T-helper 2 cell (primary cell): ENCODE measurements at places on chromosomes 2 and 18.

GRCh38 chr2:152171718-152172117 is 3.8 kb downstream of the STAM2 start:
- no peak for DNase-seq

DNA sequence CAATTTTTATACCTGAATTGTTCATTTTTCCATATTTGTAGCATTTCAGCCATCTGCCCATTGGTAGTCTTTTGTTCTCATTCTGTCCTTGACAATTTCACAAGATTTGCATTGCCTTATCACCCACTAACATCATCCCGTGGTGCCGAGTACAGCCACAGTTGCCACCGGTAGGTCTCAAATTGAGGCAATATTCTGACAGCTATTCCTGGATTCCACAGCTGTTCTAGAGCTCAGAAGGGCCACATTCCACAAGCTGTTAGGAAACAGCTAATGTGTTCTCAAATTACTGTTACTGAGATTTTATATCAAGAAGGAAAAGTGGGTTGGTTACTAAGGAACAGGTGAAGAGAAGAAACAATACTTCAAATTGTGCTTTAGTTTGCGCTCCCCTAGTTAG is 178.8 kb downstream of the RPRM start:
- DNase-seq = no peak

DNA sequence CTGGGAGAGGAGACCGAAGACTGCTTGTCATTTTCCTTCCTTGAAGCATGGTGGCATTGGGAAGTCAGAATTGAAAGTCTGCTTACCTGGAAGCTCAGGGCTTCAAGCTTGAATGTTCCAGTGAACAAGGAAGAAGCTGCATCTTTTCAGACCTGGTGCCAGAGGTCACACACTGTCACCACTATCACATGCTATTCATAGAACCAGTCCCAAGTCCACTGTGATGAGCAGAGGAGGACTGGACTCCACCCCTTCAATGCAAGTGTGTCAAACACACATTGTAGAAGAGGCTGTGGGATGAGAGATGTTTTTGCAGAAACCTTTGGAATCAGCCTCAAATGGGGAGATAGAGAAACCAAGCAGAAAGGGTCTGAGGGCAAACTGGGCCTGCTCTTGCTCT is 81.4 kb downstream of the LYPD1 start:
- DNase-seq = no peak

DNA sequence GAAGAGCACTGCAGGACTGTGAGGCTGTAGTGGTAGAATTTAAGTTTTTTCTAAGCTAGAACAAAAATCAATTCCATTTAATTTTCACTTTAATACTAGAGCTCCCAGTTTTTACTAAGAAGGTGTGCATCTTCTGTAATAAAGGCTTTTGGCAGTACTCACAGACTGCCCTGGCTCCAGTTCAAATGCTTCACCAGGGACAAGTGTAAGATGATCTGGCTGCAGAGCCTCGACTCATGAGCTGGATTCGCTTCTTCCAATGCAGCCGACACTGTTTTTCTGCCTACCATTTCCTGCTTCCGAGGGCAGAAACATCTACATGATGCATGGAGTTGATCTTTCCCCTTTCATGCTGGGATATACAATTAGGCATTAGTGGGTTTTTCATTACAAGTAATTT is 87.0 kb downstream of the FARSB start:
- no peak for DNase-seq

- DNase-seq = no peak
Observed at GRCh38 chr2:8149007-8149405, 532.9 kb upstream of the ID2 start.

DNA sequence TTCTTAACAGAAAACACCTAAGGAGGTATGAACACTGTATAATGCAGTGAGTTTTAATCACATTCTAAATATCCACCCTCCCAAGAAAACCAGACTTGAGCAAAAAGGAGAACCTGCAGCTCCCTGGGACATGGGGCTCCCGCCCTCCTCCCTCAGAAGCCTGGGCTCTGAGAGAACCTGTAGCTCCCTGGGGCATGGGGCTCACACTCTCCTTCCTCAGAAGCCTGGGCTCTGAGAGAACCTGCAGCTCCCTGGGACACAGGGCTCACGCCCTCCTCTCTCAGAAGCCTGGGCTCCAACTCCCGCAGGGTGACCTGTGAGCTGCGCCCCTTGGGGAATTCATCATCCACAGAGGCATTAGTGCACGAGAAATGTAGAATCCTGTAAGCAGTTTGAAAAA is 222.9 kb downstream of the SNTG2 start:
- DNase-seq = no peak

- DNase-seq = no peak
Observed at GRCh38 chr2:3399381-3399780, 19.9 kb downstream of the TRAPPC12 start.

GRCh38 chr2:73050121-73050545 is 21.4 kb downstream of the SFXN5 start:
- no peak for DNase-seq

GRCh38 chr18:25516747-25517498 is 165.0 kb upstream of the ZNF521 start:
- DNase-seq = no peak

GRCh38 chr18:45060102-45060501 is 379.4 kb downstream of the SETBP1 start:
- no peak for DNase-seq

GRCh38 chr2:173962583-173963110 is 2.5 kb downstream of the SP3 start:
- DNase-seq = no peak

DNA sequence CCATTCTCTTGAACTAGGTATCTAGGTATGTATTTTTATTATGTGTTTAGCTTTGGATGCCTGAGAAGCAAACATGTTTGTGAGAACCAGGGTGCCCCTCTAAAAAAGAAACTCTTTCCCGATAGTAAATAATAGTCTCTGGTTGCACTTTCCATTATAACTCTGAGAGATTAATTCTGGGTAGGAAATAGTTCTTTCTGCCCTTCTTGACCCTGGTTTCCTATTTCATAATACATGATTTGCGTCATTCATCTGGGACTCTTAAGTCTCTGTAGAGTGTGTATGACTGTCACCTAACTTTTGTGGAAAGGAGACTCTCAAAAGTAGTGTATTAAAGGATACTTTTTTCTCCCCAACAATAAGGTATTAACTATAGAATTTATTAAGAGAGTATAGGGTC is 31.5 kb downstream of the ACSL3 start:
- no peak for DNase-seq
